Heart left ventricle (tissue), 16 donors: ENCODE measurements at places on chromosomes 16 and 17. TPM values are rescaled to one million over a fixed set of nuclear protein-coding genes. Genes with fewer than 3 reads are reported as not detected.

DNA sequence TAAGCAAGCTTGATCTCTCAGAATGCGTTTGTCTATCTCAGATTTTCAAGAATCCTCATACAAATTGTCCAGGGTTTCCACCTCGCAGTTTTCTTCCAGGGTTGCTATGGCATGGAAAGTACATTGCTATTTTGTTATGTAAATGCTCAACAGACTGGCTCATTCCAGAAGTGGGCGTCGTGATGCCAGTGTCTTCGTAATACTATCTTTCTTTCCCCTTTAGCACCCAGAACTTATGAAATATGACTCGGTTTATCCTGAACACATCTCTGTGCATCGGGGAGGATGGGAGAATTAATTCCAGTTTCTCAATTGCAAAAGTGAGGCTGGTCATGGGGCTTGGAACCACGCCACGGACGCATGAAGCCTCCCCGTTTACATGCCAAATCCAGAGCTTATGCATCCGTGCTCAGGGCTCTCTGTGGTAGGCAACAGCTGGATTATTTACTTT lies 405.0 kb downstream of the WWOX start:
- H3K27ac ChIP-seq: no peak overlapping the region
- no peaks in the 10 kb centered on the region for H3K36me3 ChIP-seq
- H3K4me1 ChIP-seq: no peaks in the 10 kb centered on the region
- H3K4me3 ChIP-seq: no peak overlapping the region

DNA sequence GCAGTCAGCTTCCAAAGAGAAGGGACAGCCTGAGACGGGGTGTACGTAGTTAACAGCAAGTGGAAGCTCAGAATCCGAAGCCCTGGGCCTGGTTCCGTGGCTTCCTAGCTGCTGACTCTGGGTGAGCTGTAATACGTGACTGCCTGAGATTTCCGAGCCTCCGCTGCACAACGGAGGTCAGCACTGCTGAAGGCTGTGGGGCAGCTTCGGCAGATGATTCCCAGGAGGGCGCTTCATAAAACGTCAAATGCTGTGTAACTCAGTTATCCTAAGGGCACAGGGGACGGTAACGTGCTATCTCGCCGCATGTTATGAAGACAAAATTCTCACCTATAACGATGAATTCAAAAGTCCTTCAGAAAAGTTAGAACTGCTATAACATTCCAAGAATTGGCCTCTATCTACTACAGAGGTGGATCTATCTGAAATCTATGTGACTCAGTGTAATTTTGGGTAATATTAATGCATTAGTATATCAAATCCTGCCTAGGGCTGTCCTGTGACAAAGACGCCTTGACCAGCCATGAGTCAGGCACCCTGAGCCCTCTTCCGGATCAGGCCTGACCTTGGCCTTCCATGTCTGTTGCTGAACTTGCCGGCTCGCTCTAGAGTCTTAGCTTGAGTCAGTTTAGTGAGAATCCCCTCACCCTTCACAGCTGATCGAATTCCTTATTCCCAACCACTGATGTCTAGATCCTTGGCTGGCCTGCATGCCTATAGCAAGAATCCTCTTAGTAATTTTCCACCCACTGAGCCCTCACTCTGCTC lies 43.5 kb downstream of the MARF1 start:
- no peak overlapping the region for H3K4me3 ChIP-seq
- DNase-seq: no peak
- no peaks in the 10 kb centered on the region for H3K27me3 ChIP-seq
- H3K27ac ChIP-seq: no peak overlapping the region

- no peaks in the 10 kb centered on the region for H3K4me1 ChIP-seq
- DNase-seq: no peak
- no peaks in the 10 kb centered on the region for H3K36me3 ChIP-seq
- H3K27ac ChIP-seq: no peak overlapping the region
These were observed 24.0 kb downstream of the LLGL2 start for GRCh38 chr17:75549246-75550138.

GRCh38 chr16:69566981-69567680 lies 1.4 kb downstream of the NFAT5 start:
- H3K36me3 ChIP-seq: no peaks in the 10 kb centered on the region
- H3K4me3 ChIP-seq: peak overlapping the region; percentile 93
- H3K27me3 ChIP-seq: no peaks in the 10 kb centered on the region
- H3K27ac ChIP-seq: peak overlapping the region; percentile 98

GRCh38 chr16:46711106-46712058 lies 21.9 kb downstream of the ORC6 start:
- no peak overlapping the region for H3K4me3 ChIP-seq
- H3K27ac ChIP-seq: peak overlapping the region; percentile 78
- peak; percentile 84 for DNase-seq
- H3K4me1 ChIP-seq: peaks cover 26% of the 10 kb centered on the region
- H3K27me3 ChIP-seq: no peaks in the 10 kb centered on the region

- H3K4me1 ChIP-seq: peaks cover 16% of the 10 kb centered on the region
- no peaks in the 10 kb centered on the region for H3K36me3 ChIP-seq
- H3K4me3 ChIP-seq: no peak overlapping the region
These were observed 53.3 kb downstream of the GNAO1 start for GRCh38 chr16:56244612-56245011.

DNA sequence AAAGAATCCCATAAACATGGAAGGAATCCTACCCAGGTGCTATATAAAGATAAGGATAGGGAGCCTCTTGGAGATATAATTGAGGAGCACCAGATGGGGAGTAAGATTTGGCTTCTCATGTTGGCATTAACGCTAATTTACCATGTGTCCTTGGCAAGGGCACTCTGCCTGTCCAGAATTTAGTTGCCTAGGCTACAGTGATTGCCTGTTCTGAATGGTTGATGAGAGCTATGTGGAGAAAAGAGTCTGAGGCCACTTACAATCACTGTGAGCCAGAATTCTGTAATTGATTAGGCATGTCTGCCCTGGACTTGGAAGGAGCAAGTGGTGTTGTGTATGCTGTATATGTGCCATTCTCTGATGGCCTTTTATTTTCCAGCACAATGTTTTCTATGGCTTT lies 1101.2 kb upstream of the RBFOX1 start:
- DNase-seq: no peak
- H3K4me3 ChIP-seq: no peak overlapping the region
- no peaks in the 10 kb centered on the region for H3K27me3 ChIP-seq
- H3K27ac ChIP-seq: no peak overlapping the region
- H3K4me1 ChIP-seq: no peaks in the 10 kb centered on the region

- H3K36me3 ChIP-seq: peaks cover under 1% of the 10 kb centered on the region
- no peak overlapping the region for H3K27ac ChIP-seq
- no peaks in the 10 kb centered on the region for H3K27me3 ChIP-seq
- no peak overlapping the region for H3K4me3 ChIP-seq
- peaks cover 14% of the 10 kb centered on the region for H3K4me1 ChIP-seq
- no peak for DNase-seq
These were observed 26.0 kb downstream of the CBFB start for GRCh38 chr16:67054901-67055300.

DNA sequence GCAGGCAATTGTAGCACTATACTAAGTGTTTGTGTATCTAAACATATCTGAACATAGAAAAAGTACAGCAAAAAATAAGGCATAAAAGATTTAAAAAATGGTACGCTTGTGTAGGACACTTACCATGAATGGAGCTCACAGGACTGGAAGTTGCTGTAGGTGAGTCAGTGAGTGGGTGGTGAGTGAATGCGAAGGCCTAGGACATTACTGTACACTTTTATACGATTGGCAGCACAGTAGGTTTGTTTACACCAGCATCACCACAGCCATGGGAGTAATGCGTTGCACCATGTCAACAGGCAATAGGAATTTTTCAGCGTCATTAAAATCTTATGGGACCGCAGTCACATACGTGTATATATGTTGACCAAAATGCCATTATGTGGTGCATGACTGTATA lies 45.6 kb downstream of the DNAH9 start:
- H3K4me1 ChIP-seq: peaks cover 3% of the 10 kb centered on the region
- DNase-seq: no peak
- peaks cover 1% of the 10 kb centered on the region for H3K27me3 ChIP-seq
- no peak overlapping the region for H3K4me3 ChIP-seq
- no peaks in the 10 kb centered on the region for H3K36me3 ChIP-seq

GRCh38 chr17:75404223-75404730 lies 1.2 kb downstream of the GRB2 start:
- DNase-seq: no peak
- peaks cover 21% of the 10 kb centered on the region for H3K4me1 ChIP-seq

DNA sequence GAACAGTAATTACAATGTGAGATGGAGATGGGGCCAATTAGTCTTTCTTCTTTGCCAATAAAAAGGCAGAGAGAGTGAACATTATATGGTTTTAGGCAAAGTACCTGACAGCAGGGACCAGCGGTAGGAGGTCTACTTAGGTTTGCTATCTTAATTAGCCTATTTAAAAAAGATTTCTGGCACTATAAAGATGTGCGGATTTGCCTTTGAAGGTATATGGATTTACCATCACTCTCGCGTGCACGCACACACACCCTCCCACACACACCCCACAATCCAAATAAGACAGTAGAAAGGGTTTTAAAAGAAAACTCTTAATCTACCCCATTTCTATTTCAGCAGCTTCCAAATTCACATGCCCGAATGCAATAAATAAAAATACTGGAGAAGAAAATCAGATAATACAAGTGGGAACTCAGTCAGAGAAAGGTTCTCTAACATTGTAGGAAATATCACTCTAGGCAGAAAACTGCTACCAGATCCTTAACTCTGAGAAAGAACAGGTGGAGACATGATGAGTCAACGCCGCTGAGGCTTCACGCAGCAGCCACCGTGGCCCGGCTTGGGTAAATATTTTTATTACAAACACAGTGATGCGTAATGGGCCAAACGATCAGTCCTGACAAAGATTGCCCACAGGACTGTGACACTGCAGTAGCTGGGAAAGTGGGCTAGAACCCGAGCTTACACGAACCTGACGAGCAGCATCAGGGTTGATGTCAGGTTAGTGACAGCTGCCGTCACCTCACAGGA lies 66.6 kb upstream of the AXIN2 start:
- H3K27ac ChIP-seq: no peak overlapping the region
- no peaks in the 10 kb centered on the region for H3K36me3 ChIP-seq
- DNase-seq: no peak

- peaks cover 7% of the 10 kb centered on the region for H3K4me1 ChIP-seq
- DNase-seq: no peak
- no peak overlapping the region for H3K27ac ChIP-seq
- H3K36me3 ChIP-seq: no peaks in the 10 kb centered on the region
- no peak overlapping the region for H3K4me3 ChIP-seq
- H3K27me3 ChIP-seq: no peaks in the 10 kb centered on the region
These were observed 132.0 kb downstream of the NLK start for GRCh38 chr17:28174352-28175046.

DNA sequence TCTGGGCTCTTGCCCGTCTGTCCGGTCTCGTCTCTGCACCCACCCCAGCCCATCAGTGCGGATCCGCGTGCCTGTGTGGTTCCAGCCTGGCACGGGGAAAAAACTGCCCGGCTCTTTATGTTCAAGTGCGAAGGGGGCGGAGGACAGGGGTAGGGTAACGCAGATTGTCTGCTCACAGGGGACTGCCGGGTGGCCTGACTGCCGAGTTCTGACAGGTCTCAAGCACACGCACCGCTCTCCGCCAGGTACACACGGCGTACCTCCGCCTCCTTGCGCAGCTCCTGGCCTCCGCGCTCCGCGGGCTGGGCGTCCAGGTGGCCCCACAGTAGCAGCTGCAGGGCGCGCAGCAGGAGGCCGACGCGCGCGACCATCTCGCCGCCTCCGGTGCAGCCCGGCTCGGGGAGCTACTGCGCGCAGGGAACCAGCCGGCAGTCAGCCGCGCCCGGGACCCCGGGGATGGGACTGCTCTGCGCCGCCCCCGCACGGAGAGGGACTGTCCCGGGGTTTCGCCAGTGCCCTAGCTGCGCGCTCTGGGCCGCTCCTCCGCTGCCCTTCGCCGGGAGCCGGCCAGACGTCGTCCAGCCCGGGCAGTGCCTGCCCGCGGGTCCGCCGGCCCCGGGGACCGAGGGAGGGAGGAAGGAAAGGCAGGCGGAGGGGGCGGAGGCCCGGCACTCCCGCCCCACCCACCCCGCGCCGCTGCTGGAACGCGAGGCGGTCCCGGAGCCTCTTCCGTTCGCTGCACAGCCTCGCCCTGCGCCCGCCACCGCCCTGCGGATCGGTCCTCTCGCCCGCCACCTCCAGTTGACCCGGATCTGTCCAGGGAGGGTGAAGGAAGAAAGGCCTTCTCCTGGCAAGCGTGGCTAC lies at the start of gene MMP28:
Gene MMP28 (minus strand): TSS at position 635 of the 864 bp plus-strand sequence. CDS start 264 bp downstream, at position 371.
- no peaks in the 10 kb centered on the region for H3K36me3 ChIP-seq
- peak within 1 kb of the TSS; percentile 75 for H3K4me3 ChIP-seq

- H3K27ac ChIP-seq: peak overlapping the region; percentile 94
- H3K4me1 ChIP-seq: no peaks in the 10 kb centered on the region
- H3K27me3 ChIP-seq: peaks cover 3% of the 10 kb centered on the region
- no peaks in the 10 kb centered on the region for H3K36me3 ChIP-seq
These were observed 6.0 kb upstream of the PRDM7 start for GRCh38 chr16:90083139-90083538.

GRCh38 chr17:80649672-80650330 lies 105.2 kb downstream of the RPTOR start:
- DNase-seq: peak; percentile 91
- H3K4me1 ChIP-seq: peaks cover 20% of the 10 kb centered on the region

DNA sequence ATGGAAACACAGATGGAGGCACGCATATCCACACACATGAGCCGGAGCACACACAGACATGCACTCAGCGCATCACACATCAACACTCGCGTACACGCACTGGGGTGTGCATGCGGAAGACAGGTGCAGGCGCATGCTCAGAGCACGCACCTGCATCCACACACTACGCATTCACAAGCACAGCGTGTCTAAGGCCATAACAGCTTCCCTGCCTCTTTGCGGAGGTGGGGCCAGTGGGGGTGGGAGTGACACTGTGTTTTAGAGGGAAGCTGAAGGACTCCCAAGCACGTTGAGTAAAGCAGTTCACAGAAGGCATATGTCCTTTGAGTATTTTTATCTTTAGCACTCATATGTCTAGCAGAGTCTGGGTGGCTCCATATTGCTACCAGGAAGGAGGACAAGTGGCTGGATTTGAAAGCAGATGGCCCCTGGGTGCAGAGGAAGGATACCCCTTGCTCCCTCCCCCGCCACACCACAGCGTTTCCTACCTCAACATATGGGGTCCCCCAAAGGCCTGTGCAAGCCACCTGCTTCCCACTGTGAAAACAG lies 68.6 kb upstream of the TOB1 start:
- H3K27ac ChIP-seq: peak overlapping the region; percentile 71
- DNase-seq: no peak
- H3K36me3 ChIP-seq: no peaks in the 10 kb centered on the region
- no peak overlapping the region for H3K4me3 ChIP-seq
- no peaks in the 10 kb centered on the region for H3K27me3 ChIP-seq

Gene LGALS9
- total RNA-seq: 18.1 TPM

Gene MARCHF10
- total RNA-seq: not detected

Gene KRTAP4-4
- not detected for total RNA-seq

Gene HES7
- total RNA-seq: not detected

Gene ITGAL
- 0.25 TPM for total RNA-seq
